ENCODE measurements at places on chromosomes 16 and 17.

DNA sequence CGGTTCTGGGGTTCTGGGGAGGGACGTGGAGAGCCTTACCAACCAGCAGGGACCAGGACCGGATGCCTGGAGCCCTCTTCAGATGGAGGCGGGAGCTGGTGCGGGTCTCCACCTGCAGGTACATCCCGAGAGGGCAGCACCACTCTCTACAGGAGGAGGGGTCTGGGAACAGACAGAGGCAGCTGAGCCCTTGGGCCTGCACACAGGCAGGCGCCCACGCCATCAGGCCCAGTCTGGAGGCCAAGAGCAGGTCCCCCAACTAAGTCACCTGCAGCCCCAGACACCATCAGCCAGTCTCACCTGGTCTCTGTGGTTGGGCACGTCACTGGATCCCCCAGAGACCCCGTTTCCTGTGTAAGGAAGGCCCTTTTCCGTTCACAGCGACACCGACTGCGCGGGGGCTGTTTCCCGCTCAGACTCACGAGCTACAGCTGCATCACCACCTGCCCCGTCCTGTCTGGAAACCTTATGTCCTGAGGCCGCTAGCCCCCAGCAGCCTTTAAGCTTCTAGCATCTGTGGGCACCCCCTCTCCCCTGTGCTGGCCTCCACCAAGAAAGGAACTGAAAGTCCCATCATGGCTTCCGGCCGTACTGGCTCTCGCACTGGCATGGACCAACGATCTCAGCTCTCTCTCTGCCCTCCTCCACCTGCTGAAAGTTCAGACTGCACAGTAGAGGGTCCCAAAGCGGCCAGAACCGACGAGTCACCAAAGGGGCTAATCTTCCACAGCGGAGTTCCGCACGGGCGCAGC lies 1.2 kb downstream of the CYBC1 start:
- DNase-seq = peak; percentile 24

GRCh38 chr17:42276609-42277341 lies 584 bp upstream of the STAT5B start:
- peak; percentile 21 for DNase-seq

- no peak for DNase-seq
These were observed 2.4 kb downstream of the FOXL1 start for GRCh38 chr16:86580791-86581170.

DNA sequence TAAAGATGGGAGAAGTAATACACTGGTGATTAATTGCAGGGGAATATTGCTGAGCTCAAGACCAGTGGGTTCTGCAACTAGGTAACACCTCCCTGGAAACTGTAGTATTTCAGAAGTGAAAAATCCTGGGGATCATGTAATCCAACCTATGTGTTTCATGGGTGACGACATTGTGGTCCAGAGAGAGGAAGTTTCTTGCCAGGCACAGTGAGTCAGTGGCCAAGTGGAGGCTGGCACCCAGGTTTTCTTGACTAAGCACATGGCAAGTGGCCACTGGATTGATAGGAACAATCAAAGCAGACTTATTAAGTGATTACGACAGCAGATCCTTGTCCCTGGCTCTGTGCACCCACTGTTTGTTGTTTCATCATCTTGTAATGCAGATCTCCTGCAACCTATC lies 14.6 kb upstream of the CIITA start:
- DNase-seq = no peak

GRCh38 chr16:5905935-5906334 lies 808.3 kb upstream of the EEF2KMT start:
- no peak for DNase-seq

DNA sequence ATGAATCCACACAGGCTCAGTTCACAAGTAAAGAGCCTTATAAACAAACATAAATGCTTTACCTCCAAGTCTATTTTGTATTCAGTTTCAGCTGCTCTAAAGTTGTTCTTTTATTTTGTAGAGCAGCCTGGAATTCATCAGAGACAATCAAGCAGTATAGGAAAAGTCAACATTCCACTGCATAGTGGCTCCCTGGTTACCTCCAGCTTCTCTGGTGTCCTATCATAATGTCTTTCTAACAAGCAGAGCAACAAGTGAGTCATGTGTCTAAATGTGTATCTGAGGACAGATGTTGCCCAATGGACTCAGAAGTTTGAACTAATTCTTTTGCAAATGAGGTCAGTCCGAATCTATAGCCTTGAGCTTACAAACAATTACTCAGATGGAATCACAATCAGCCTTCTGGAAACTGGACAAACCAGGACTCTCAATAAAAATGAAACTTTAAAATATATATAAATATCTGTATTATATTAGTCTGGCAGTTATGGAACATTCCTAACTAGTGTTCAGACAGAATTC lies 292.0 kb upstream of the TOM1L1 start:
- DNase-seq = no peak

Data from stimulated activated CD4-positive, alpha-beta T cell treated with anti-CD3 and anti-CD28 coated beads, TNF-alpha, amount 100 ng/mL, for 1 hour (primary cell).